Aorta (tissue), 5 donors: ENCODE measurements at places on chromosomes 4 and X.

- no peak for DNase-seq
Measured at GRCh38 chr4:11111876-11112275, 316.8 kb downstream of the HS3ST1 start.

- no peak for DNase-seq
Measured at GRCh38 chr4:108184453-108185049, 15.8 kb upstream of the LEF1 start.

DNA sequence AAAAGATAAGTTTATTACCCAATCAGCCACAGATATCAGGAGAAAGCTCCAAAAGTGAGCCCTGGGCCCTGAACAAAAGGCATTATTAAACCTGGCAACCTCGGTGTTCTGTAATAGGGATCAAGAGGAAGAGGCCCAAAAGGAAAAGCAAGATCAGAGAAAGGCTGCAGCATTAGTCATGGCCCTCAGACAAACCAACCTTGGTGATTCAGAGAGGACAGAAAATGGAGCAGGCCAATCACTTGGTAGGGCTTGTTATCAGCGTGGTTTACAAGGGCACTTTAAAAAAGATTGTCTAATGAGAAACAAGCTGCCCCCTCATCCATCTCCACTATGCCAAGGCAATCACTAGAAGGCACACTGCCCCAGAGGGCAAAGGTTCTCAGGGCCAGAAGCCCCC, 75.7 kb downstream of the AGTR2 start:
- no peak for DNase-seq

GRCh38 chrX:55389376-55389775, 62.6 kb upstream of the MAGEH1 start:
- DNase-seq: no peak

GRCh38 chr4:6439120-6439762, 33.2 kb downstream of the PPP2R2C start:
- DNase-seq: no peak

GRCh38 chr4:87270144-87270543, 49.7 kb upstream of the KLHL8 start:
- DNase-seq: no peak

DNA sequence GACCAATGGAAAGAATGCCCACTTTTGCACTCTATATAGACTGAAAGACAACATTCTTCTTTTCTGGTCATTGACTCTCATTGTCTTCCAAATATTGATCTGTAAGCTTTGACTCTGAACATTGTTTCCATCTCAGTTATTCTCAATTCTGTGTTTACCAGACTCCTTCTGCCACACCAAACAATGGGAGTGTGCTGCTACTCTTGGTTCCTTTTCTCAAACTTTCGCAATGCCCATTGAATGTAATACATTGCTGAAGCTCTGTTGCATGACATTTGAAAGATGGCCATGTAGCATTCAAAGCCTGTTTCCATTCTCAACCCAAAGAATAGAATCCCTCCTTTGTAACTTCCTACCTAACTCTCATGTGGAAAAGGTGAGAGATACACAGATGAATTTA, 136.2 kb downstream of the BTC start:
- DNase-seq: no peak

DNA sequence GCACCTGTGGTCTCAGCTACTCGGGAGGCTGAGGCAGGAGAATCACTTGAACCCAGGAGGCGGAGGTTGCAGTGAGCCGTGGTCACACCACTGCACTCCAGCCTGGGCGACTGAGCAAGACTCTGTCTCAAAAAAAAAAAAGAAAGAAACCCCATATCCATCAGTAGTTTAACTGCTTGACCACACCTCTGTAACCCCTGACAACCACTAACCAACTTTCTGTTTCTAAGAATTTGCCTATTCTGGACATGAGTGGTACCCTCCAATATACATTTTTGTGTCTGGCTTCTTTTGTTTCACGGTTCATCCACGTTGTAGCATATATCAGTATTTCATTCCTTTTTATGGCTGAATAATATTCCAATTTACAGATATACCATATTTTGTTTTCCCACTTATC, 9.1 kb downstream of the PPAT start:
- DNase-seq: no peak

DNA sequence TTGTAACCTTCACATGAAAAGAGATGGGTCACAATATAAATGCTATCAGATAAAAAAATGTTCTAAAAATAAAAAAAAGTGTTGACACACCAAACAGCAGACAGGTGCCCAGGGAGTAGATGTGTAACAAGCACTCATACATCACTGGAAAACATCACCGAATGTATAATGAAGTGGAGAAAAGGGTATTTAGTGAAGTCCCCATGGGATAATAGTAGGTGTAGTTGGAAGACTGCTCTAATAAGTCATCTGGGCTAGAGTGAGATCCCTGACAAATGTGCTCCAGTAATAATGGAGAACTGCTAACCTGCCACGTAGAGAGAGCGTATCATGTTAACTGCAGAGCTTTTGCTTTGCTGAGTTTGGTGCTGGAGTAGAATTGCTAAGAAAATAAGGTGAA, 152.0 kb downstream of the GRIA2 start:
- no peak for DNase-seq

DNA sequence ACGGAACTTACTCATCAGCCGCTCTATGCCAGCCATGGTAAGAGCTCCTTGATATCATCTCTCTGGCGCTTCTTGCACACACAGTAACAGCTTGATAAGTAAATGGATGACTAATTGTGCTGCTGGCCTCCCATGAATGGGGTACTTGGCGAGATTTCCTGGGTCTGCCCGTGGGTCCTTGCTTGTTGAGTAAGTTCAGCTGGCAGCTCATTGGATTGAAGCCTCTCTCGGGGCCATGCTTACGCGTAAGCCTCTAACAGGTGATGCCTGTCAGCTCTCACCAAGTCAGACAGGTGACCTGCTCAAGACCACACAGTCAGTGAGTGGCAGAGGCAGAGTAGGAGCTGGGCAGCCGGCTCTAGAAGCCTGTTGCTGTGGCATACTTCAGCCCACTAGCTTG, 7.7 kb downstream of the NSG1 start:
- DNase-seq: peak; percentile 62

GRCh38 chr4:115433491-115433890, 320.1 kb upstream of the NDST4 start:
- DNase-seq: no peak

GRCh38 chr4:127534041-127534825, 98.5 kb upstream of the INTU start:
- DNase-seq: no peak

DNA sequence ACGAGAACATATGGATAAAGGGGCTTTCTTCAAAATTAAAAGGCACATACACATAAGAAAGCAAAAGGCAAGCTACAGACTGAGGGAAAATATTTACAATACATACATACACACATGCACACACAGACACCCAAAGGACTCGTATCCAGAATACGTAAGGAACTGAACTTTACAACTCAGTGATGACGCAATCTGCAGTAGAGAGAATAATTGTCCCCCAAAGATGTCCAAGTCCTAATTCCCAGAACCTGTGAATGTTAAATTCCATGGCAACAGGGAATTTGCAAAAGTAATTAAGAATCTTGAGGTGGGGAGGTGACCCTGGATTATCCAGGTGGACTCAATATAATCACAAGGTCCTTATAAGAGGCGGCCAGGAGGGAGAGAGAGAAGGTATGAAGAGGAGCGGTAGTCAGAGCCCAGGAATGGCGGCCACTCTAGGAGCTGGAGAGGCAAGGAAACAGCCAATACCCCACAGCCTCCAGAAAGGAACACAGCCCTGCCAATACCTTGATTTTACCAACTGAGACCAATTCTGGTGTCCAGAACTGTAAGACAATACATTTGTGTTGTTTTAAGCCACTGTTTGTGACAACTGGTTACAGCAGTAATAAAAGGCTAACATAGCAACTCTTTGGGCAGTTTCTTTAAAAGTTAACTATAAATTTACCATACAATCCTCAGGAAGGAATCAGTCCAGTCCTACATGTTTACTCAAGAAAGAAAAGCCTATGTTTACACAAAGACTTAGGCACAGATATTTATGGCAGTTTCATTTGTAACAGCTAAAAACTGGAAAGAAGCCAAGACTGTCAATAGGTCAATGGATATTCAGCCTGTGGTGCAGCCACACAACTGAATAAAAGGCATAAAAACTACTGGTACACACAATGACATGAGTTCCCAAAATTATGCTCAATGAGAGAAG, 27.3 kb upstream of the STS start:
- no peak for DNase-seq

GRCh38 chr4:38675146-38676121, 11.4 kb downstream of the KLF3 start:
- peak; percentile 83 for DNase-seq

DNA sequence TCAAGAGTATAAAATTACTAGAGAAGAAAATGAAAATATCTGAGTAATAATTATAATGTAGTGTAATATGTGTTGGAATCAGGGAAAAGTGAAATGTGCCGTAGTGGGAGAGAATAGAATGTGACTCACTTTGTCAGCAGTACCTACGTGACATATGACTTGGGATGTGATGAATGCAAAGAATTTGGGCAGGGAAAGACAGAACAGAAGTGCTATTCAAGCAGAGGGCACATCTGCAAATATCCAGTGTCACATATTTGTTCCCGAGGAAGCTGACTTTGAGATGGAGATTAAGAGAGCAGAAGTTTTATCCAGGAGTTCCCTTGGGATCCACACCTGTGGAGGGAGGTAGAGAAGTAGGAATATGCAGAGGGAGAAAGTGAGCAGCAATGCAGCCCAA, 69.3 kb upstream of the HS3ST1 start:
- no peak for DNase-seq

DNA sequence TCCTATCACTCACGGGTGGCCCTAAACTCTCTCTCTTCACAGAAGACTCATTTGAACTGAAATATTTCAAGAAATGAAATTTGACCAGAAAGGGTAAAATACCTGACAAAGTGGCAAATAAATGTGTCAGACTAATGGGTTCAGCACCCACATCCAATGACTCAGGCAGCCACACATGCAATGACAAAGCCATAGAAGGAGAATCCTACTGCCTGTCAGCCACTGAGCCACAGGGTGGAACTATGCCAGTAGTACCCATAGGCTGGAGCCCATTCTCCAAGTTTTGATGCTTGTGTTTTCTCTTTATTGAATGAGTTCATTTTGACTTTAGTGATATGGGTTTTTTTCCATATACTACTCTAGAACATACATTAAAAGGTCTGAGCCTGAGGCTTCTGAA, 179.0 kb downstream of the BEND2 start:
- no peak for DNase-seq

DNA sequence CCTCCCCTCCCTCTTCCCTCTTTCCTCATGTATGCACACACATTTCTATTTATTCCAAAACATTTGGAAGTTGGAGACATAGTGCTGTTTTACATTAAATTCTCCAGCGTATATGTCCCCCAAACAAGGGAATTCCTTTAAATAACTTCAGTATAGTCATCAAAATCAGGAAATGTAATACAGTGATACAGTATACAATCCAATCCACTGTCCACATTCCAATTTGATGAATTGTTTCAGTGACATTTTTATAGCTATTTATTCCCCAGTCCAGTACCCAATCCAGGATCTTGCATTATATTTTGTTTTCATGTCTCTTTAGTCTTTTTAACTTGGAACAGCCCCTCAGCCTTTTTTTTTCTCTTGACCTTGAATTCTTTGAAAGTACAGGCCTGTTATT, 233.0 kb downstream of the DKK2 start:
- DNase-seq: no peak

GRCh38 chrX:119708936-119709335, 16.0 kb upstream of the SEPTIN6 start:
- no peak for DNase-seq

- peak; percentile 62 for DNase-seq
Measured at GRCh38 chr4:2914256-2915126, 48.7 kb downstream of the NOP14 start.

DNA sequence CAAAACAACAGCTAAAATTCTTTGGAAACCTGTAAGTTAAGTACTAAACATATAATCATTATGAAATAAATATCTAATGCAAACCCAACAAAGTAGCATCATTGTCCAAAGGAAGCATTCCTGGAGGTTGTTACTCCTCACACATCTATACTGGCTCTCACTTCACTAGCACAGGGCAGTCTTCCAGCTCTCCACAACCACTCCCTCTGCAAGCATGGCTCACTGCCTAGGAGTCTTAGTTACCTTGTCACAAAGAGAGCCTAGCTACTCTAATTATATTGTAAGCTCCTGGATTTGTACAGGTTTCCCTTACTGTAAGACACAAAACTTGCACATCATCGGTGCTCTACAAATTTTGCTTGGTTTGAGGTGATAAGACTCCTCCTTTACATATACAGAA, 76.1 kb downstream of the AMMECR1 start:
- DNase-seq: no peak

GRCh38 chr4:7431696-7432530, 2.8 kb downstream of the PSAPL1 start:
- DNase-seq: peak; percentile 59

DNA sequence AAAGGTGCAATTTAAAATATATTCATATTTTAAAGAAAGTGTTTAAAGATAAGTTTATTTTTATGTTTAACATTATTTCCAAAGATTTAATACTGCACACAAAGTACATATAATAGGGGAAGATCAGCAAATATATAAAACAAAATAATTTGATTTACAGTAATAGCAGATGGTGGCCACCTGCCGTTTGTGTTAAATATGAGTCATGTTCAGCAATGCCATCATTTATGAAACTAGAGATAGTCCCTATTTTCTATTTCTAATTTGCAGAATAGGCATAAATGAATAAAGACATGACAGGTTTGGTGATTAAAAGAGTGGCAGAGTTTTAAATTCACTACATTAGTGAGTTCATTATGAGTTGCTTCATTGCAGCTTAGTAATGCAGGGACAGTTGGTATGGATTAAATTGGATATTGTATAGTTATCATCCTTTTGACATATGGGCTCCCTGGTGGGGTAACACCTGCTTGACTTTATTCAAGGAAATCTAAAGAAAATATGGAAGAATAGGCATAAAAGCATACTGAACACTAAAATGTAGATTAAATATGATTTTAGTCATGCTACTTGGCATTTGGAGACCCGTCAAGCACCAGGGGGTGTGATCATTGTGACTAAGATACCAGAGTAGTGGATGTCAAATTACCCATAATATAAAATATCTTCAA, 78.8 kb upstream of the BANK1 start:
- no peak for DNase-seq

DNA sequence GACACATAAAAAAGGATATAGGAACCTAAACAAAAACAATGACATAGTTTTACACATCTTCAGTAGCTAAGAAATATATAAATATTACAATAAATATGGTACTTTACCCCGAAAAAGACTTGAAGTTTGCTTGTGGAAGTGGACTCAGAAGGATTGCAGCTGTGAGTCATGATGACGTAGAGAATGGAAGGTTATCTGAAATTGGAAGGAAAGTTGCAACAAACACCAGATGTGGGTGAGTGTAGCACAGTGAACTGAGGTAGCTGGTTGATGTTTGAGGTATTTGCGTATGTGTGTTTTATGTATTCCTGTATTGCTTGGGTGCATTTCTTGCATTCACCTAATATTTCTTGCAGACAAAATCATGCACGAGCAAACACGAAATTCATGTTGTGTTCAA, 113.0 kb downstream of the ARX start:
- no peak for DNase-seq

GRCh38 chrX:116726806-116727205, 264.0 kb upstream of the CT83 start:
- DNase-seq: no peak
